ENCODE measurements at places on chromosomes 2 and 18.

DNA sequence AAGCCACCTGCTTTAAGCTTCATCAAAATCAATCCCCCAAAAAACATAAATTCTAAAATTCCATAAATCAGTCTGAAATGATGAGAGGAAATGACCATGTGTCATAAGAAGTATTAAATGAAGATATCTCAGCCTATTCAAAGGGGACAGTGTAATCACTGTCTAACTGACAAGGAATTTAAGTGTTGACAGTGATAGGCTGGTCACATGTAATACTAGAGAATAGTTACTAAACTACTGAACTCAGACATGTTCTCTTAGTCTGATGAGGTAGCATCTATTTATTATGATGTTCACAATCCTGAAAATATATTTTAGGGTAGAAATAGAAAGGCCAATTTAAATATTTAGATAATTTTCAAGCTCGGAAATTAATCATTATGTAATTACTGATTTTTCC lies 216.1 kb downstream of the L3MBTL4 start:
- no peak for DNase-seq

GRCh38 chr2:212416086-212416485 lies 122.5 kb downstream of the ERBB4 start:
- DNase-seq: no peak

- DNase-seq: no peak
Measured at GRCh38 chr2:237536083-237536415, 30.3 kb upstream of the PRLH start.

GRCh38 chr18:864872-865273 lies 39.8 kb upstream of the ADCYAP1 start:
- peak; percentile 67 for DNase-seq

DNA sequence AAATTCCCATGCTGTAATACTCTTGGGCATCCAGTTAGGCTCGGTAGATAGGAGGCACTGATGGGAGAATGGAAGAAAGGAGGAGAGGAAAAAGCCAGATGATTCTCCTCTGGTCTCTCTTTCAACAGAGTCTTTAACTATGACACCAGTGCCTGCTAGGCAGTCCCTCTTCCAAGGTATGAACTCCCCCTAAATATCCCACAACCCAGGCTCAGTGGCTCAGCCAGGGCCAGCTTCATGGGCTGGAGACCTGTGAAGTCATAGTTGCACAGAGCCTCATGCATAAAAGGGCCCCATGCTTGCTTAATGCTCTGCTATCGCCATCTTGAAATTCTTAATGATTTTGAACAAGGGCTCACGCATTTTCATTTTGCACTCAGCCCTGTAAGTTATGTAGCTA lies 869.2 kb upstream of the GCFC2 start:
- DNase-seq: no peak

GRCh38 chr18:56873441-56874140 lies 222.4 kb downstream of the WDR7 start:
- DNase-seq: no peak

- DNase-seq: no peak
Measured at GRCh38 chr18:25016666-25017065, 335.3 kb downstream of the ZNF521 start.

- no peak for DNase-seq
Measured at GRCh38 chr2:41759880-41760279, 287.9 kb upstream of the PKDCC start.

Data from RWPE1 (cell line).